Astrocyte of the spinal cord (primary cell): ENCODE measurements at places on chromosomes 12 and 14.

DNA sequence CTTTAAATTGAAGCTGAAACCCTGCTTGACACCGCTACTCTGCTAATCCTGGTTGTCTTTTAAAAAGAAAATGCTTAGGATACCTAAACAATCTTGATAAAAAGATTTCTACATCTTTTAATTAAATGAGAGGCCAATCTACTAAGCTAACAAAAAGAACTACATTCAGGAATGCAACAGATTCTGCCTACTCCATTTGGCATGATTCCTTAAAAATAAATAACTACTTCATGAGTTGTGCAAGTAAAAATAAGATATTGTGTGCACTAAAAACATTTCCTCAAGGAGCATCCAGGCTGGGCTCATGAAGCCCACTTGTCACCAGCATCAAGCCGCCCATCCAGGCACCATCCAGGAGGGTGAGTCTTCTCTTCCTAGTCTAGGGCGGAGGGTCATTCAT is 197.5 kb downstream of the PAX9 start:
- no peak for DNase-seq

DNA sequence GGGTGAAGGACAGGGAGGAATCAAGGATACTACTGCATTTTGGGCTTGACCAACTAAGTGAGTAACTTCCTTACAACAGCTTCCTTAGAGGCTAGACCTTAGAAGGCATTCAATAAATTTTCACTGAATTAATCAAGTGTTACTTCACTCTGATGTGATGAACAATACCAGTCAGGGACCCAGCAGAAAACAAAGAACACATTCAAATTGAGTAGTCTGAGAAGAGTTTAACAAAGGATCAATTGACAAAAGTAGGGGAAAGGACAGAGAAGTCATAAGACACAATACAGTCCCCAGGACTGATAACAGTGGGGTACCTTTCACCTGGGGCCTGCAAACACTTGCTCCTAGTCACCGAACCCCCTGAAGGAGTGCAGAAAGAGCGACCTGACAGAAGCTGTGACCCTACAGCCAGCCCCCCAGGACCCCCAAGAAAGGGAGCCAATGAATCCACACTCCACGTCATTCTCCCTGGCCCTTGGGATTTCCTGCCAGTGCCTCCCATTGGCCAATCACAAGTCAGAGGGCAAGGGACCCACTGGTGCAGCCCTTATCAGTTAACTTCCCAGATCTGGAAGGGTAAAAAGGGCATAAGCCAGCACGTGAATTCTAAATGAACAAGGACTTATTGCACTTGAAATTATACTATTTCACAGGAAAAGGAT is 6.9 kb downstream of the ANAPC5 start:
- no peak for DNase-seq

DNA sequence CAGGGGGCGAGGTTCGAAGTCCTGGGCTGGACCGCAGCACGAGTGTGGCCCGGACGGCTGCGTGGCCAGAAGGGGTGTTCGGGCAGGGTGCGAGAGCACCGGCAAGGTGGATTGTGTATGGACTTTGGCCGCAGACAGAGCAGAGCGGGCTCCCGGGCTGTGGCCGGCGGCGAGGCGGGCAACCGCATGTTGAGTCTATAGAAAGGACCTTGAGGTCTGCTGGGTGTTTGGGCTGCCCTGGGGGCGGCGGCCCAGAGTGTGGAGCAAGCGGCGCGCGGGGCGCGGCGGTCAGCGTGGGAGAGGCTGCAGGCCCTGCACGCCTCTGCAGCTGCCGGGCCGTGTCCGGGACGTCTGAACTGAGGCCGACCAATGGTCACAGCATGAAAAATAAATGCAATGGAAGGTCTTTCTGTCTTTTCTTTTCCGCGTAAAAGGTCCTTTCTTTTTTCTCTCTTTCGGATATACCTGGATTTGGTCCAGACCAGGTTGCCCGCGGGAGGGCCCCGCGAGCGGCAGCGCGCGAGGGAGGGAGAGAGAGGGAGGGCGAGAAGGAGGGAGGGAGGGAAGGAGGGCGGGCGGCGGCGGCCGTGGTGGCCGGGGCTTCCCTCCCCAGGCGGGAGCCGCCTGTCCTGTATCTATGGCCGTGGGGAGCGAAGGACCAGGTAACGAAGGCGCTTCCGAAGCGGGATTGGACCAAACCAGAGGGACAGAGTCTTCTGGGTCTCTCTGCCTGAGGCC is 5.5 kb upstream of the HOXC9 start:
- no peak for DNase-seq

- no peak for DNase-seq
These were observed 105.2 kb downstream of the ZFC3H1 start for GRCh38 chr12:71558445-71558844.

GRCh38 chr12:87142342-87142741 is 886.2 kb upstream of the MGAT4C start:
- DNase-seq = peak; percentile 45

DNA sequence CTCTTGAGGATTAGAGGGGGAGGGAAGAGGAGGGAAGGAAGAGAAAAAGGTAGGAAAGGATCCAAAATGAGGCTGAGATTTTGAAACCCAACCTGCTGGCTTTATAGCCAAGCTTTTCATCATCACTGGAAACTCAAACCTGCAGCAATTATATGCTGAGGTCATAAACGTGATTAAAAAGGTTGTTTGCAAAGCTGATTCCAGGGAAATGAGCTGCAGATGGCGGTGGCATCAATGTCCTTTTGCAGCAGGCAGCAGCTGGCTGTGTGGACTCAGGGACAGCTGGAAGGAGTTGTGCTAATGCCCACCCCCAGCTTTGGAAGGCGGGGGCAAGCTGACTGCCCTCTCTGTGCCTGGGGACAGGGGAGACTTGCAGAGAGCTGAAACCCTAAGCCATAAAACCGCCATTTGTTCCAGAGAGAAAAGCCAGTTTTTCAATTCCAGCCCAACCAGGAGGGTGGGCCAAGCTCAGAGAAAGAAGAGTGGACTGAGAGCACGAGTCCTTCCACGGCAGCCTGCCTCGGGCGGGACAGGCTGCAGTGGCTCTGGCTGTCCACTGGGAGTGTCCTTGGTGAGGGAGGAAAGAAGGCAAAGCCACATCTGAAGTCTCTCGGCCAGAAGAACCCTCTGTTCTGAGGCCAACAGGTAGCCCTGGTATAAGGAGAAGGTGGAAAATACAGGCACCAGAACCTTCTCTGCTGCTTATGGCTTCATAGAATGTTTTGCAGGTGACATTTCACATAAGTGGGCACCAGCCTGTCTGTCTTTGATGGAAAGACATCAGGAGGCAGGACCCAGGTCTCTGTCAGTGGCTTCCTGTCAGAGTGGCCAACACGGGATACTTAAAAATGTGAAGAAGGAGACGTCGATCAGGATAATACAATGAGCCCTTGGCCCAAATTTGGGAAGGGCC is 90.7 kb downstream of the SINHCAF start:
- DNase-seq = peak; percentile 48

DNA sequence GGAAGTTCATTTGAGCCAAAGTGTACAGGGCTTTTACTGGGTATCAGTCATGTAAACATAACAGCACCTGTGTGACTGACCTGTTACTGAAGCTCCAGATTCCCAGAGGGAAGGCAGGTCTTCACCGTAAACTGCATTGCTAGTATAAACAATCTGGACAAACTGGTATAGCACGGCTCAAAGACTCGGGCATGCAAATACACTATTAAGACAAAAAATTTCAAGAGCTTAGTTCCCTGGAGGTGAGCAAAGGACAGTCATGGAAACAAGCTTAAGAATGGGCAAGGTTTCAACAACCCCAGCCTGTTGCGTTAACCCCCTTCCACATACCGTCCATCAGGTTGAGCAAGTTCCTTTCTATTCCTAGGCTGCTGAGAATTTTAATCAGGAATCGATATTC is 9.4 kb downstream of the PARP11 start:
- no peak for DNase-seq

DNA sequence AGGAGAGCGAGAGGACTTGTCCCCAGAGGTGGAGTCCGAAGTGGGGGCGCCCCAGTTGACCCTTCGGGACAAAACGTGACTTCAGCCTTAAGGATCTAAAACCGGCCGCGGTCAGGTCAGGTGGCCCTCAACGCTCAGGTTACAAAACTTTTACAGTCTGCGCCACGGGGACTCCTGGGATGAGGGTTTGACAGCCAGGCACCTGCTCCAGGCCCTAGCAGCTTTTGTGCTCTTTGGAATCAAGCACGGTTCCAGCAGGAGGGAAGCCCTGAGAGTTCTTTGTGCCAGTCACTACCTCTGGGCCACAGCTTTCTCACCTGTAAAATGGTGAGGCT is 337 bp downstream of the ZC2HC1C start:
- DNase-seq = no peak
